ENCODE measurements at places on chromosomes 1 and 21.

DNA sequence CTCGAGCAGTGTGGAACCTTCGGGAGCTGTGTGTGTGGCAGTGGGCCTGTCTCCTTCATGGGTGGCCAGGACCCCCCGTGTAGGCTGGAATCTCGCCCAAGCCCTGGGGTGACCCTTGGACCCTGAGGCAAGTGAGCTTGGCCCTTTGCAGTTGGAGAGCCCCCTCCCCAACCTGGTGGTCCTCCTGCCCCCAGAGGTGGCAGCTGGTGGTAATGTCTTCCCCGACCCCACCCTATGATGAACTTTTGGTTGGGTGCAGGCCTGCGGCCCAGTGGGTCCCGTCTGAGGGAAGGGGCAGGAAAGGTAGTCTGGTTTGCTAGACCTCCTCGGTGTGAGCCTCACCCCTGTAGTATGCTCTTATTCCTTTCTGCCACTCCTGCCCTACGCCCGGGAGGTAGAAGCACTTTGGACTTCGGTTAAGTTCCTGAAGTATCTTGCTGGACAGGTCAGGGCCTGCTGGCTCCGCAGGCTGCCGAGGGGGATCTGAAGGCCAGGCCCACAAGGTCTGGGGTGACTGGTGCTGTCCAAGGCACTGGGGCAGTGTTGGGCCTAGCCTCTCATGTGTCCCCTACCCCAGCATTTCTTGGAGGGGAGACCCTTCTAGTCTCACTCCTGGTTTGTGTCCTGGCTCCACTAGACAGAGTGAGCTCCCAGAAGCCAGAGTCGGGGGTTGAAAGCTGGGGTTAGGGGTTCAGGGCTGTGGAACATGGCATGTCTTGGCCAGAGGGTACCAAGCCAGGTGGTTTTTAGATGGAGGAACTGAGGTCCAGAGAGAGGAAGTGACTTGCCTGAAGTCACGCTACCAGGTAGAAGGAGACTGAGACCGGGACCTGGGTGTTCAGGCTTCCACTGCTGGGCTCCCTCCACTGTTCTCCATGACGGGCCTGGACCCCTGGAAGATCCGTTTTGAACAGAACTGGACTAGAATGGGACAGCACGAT is 1.8 kb downstream of the ZNF362 start:
- DNase-seq = no peak

DNA sequence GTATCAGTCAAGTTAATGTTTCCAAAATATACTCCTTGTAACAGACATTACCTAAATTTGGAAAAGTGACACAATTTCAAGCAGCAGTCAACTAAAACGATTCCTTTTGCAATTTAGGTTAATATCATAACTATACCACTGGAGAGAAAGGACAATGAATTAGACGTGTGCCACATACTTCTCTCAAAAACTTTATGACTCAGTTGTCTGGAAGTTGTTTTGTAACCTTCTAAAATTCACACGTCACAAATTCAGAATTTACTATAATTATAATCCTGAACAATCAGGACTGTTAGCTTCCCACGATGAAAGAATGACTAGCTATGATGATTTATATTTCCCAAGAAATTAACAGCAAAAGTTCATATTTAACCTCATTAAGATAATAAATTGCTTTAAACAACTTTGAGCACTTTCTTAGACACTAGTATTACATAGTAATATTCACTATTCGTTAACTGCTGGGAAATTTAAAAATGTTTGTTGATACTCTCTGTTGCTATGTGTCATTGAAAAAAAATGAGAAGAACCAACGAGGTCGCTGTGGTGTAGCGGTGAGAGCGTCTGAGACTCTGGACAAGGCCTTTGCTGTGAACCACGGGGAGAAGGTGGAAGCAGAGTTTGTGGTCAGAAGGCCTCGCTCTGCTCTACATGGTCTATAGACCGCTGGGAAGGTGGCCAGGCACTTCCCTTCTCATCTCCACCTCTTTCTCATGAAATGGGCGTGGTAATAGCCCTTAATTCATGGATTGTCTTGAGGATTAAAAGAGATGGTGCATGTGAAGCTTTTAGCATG is 27.9 kb upstream of the BATF3 start:
- no peak for DNase-seq

DNA sequence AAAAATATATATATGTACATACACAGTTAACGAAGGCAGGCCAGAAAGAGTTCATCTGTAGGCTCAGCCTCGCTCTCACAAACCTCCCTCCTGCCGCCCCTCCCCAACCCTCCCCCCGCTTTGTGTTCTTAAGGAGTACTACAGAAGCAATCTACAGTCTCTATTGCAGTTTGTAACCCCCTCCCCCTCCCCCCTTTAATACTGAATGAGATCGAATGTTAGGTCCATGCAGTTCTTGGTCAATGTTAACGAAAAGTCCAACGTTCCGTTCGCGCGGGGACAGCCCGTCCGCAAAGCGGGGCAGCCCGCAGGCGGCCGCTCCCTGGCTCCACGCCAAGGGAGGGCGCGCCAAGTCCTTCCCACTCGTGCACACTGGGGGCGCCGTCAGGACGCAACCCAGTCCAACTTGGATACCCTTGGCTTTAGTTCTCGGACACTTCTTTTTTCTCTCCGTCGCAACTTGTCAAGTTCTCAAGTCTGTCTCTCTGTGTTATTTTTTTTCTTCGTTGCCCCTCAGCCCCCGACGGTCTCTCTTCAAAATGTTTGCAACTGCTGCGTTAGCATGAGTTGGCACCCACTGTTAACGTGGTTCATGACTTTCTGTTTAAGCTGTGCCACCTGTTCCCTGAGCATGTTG is 2.2 kb downstream of the JUN start:
- peak; percentile 77 for DNase-seq

- no peak for DNase-seq
Measured at GRCh38 chr1:185393815-185394214, 76.8 kb upstream of the IVNS1ABP start.

GRCh38 chr1:18004278-18004677 is 103.3 kb upstream of the IGSF21 start:
- DNase-seq = no peak

GRCh38 chr1:246012341-246012740 is 494.7 kb downstream of the SMYD3 start:
- peak; percentile 67 for DNase-seq

GRCh38 chr1:220157738-220158137 is 63.8 kb downstream of the IARS2 start:
- DNase-seq = no peak

DNA sequence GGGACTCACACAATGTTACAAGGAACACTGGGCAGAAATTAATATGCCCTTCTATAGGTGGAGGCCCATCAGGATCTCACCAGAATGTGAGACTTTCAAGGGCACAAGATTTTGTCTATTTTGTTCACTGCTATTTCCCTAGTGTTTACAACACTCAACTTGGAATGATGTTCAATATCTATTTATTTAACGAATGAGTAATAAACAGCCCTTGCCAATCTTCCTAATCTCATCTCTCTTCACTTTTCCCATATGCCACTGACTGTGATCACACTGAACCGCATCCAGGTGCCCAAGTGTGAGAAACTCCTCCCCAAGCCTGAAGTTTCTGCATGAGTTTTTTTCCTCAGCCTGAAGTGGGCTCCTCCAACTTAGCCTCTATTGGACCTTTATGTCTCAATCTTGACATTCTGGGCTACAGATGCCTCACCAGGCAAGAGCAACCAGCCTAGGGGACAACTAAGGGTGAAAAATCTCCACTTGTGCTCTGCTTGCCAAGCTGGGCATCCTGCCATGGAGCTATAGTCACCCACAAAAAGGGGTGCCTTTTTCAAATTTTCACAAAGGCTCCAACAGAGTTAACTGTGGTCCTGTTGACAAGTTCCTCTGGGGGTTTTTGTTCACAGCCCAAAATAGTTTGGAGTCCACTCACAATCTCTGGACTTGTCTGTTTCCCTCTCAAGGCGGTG is 105.6 kb downstream of the PLPP3 start:
- no peak for DNase-seq

- peak; percentile 40 for DNase-seq
Measured at GRCh38 chr1:167904652-167905130, 9.2 kb downstream of the ADCY10 start.

DNA sequence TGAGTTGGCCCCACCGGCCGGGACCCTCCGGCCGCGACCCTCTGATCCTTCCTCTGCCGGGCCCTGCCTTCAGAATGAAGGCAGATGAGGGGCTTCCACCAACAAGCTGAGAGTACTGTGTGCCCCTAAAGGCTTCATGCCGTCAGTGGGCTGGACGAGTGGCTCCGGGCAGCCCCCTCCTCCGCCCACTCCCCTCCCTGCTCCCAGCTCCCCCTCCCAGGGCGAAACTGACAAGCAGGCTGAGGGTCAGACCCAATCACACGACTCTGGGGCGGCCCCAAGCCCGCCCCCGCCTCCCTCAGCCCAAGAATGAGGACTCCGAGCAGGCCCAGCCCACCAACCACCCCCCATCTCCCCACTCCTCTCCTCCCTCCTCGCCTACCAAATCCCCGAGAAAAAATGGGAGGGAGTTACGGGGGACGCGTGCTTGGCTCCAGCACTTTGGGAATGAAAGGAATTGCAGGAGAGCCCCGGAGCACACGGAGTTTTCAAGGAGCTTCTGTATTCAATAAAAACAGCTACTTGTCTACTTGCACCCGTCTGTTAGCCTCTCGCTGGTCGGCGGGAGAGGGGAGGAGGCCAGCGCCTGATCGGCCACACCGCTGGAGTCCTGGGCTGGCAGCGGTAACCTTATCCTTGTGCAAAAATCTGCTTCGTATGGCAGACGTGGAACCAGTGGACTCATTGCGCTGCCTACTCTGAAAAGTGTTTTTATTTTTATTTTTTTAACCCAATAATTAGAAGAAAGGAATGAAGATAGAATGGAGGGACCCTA is at the start of gene COL11A1:
Gene COL11A1, minus strand, starts transcription at position 147 of the 775 bp plus-strand sequence. CDS start 344 bp downstream, outside the sequence.
- DNase-seq = peak; percentile 95

DNA sequence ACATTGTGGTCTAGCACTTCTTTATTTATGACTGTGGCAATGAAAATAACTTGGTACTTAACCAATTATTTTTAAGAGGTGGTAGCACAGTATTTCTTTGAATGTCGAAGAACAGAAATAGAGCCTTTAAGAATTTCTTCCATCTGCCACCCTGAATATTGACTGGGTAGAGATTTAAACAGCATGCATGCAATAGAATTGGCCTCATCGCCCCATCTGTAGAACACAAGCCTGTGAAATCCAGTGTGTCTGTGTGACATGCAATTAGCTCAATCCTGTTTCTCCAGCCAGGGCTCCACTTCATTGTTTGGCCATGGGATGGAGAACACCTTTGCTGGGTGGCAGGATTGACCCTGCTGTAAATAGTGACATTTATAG is 17.1 kb upstream of the KLHDC8A start:
- DNase-seq = no peak

DNA sequence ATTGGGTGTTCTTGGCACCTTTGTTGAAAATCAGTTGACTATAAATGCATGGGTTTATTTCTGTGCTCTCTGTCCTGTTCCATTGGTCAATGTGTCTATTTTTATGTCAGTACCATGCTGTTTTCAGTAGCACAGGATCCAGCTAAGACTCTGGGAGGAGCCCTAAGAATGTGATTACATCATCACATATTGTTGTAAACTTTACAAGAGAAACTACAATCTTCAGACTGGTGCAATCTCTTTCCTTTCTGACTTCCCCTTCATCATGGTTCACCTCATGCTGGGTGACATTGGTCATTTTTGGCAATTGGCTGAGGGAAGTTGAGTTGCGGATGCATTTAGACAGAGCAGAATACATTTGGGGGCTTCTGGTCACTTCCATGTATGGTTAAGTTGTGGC is 88.4 kb downstream of the C21orf91 start:
- DNase-seq = no peak

DNA sequence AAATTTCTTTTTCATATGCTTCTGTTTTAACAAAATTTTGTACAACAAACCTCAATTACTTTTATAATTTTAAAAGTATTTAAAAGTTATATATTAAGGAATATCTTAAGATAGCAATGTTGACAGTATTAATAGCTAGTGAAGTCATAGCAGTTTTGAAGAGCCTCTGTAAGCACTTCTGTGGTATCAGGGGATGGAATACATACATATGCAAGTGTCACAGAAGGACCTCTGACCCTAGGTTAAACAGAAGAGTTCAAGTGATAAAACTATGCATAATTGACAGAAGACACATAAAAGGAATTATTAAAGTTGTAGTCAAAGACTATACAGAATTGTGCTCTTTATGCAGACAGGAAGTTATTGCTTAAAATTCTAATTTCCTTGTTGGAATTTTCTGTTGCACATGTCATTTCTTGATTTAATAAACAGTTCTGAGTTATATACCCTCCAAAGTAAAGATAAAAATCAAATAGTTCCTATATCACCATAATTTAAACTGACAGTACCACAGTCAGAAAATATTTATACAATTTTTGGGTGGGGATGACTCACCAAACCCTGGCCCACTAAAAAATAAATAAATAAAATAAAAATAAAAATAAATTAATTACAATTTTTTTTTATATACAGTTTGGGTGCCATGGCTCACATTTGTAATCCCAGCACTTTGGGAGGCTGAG is 27.1 kb downstream of the IPP start:
- no peak for DNase-seq

DNA sequence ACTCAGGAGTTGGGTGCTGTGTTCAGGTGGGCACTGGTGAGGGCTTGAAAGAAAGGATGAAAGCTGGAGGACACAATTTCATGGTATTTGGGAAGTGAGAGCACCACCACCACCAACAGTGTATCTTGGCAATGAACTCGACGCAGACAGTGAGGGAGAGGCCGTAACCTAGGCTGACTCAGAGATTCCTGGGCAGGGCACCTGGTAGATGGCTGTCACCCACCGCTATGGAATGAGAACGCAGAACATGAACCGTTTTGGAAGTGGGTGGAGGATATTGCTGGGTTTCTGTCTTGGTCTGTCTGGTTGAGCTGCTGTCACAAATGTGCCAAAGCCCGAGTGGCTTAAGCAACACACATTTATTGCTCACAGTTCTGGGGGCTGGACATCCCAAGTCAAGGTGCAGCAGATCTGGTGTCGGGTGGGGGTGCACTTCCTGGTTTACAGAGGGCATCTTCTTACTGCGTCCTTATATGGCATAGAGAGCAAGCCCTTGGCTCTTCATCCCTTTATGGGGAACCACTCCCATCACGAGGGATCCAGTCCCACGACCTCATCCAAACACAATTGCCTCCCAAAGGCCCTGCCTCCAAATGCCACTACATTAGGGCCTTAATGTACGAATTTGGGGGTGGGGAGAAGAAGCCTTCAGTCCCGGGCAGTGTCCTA is 246.3 kb downstream of the SIPA1L2 start:
- DNase-seq = peak; percentile 61

DNA sequence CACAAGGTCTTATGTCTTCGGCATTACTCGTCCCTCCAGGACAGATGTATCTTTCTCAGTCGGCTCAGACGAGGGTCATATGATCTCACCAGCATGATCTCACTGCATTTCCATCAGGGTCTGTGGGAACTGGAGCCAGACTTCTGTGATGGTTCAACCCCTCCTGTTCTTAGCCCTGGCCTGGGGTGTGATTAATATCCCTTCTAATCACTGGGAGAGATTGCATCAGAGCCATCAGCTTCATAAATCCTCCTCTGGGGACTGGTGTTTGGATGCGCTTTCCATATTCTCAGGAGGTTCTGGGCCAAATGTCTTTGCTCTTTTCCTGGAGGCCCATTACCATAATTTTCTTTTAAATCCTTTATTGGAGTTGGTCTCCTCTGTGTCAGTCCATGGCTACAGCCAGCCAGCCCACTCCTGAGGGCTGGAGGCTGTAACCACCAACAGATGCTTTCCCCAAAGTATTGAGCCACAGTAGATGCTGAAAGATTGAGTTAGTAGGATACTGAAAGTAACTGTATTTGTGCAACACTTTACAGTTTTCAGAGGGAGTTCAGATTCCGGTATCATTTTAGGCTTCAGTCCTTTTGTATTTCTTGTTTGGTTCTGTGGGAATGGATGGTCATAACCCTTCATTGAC is 20.0 kb downstream of the CACNA1E start:
- DNase-seq = no peak

GRCh38 chr21:18114810-18115209 is 129.8 kb upstream of the CHODL start:
- no peak for DNase-seq
